ENCODE measurements at places on chromosomes 5 and 9.

GRCh38 chr9:131193051-131193450 lies 67.7 kb downstream of the NUP214 start:
- no peak for DNase-seq

DNA sequence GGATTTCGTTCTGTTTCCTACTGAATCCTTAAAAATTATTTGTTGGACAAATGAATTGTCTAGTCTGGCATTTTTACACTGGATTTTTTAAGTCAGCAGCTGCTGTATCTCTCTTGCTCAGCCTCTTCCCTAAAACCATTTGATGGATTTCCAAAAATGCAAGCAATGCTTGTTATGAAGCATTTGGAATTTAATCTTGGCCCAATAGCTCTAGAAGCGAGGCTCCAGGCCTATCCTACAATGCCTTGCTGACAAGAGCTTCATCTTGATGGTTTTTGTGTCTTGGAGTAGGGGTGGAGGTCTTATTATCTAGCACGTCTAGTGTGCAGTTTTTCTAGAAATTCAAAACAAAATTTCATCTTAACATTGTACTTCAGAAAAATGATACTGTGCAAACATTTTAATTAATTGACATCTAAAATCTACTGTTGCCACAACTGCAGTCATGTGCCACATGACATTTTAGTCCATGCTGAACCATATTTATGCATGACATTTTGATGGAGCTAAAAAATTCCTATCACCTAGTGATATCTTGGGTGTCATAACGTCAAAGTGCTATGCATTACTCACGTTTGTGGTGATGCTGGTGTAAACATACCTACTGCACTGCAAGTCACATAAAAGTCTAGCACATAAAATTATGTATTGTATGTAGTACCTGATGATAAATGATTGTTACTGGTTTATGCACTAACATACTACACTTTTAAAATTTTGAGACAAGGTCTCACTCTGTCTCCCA lies 5.9 kb upstream of the RAD23B start:
- DNase-seq: no peak

DNA sequence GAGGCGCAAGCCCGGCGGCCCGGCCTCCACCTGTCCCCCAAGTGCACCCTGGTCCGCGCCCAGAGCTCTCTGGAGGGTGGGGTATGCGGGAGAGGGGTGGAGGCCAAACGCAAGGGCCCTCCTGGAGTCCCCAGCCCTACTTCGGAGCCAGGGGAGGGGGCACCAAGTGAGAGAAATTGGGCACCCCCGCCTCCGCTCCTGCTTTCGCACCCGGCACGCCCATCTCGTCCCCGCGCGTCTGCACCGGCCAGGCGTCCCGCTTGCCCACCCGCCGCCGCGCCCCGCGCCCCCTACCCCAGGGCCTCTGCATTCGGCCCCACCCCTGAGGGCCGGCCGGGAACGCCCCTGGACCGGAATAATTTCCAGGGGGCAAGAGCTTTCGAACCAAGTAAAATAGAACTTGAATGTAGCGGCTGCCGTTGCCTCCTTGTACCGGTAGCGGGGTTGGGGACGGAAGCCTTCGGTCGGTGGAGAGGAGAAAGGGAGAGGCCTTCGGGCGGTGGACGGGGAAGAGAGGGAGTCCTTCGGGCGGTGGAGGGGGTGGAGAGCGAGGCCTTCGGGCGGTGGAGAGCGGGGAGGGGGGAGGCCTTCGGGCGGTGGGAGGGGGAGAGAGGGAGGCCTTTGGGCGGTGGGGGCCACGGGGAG lies 694 bp upstream of the PHPT1 start:
- peak; percentile 42 for DNase-seq

GRCh38 chr9:78463750-78464149 lies 166.8 kb downstream of the PSAT1 start:
- no peak for DNase-seq

- no peak for DNase-seq
These were observed 8.4 kb upstream of the SAP30L start for GRCh38 chr5:154437281-154437965.

GRCh38 chr9:128033609-128034008 lies 33.5 kb downstream of the NAIF1 start:
- DNase-seq: peak; percentile 62

GRCh38 chr5:3590967-3591900 lies 4.4 kb upstream of the IRX1 start:
- DNase-seq: no peak

DNA sequence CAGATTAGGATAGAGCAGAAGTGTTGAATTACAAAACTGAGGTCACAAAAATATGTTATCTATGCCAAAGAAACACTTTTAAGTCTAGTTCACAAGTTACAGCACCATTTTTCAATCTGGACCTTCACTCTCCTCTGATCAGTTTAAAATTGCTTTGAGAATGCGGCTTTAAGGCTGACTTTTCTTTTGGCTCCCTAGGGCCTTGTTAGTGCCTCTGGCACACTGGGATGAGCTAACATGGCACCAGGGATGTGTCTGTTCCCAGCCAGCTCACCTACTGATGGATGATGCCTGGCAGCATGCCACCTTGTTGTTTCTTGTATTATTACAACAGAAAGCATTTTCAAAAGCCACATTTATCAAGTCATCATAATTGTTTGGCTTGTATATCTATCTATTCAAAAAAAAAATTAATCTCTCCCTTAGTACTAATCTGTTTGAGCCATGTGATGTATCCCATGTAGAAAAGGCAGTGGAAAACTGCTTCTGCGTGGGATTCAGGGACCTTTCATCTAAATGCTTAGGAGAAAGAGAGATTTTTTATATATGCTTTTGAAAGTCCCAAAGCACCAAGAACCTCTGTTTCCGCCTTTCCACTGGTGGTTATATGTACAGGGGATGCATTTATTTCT lies 46.6 kb downstream of the ADAMTSL1 start:
- DNase-seq: no peak

DNA sequence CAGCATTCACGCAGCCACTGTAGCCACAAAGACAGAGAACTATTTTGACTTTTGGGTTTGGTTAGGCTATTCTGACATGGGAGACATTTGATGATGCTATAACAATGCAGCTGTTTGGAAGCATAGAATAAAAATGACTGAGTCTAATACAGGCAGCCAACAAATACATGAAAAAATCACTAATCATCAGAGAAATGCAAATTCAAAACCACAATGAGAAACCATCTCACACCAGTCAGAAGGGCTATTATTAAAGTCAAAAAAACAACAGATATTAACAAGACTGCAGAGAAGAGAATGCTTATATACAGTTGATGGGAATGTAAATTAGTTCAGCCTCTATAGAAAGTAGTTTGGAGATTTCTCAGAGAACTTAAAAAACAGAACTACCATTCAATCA lies 107.1 kb upstream of the POC5 start:
- DNase-seq: no peak

DNA sequence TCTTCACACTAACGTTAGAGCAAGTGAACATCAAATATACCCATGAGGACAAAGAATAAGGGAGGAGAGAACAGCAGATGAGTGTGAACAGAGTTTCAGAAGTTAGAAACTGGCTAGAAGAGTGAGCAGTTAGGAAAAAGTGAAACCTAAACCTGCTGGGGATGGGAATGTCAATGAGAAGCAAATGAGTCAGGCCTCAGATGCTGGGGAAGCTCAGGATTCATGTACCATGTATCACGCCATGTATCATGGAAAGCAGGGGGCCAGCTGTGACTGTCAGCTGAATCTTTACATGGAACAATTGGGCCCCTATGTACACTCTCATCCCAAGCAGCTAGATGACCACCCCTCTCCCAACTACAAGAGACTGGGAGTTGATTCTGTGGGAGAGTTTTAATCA lies 16.2 kb downstream of the GDF9 start:
- no peak for DNase-seq

GRCh38 chr9:93309889-93310425 lies 126.0 kb downstream of the WNK2 start:
- no peak for DNase-seq

GRCh38 chr9:94082956-94083355 lies 1.3 kb upstream of the PTPDC1 start:
- DNase-seq: no peak

- DNase-seq: no peak
These were observed 435.7 kb downstream of the MAT2B start for GRCh38 chr5:163941079-163941478.

GRCh38 chr9:89680547-89681467 lies 76.0 kb downstream of the GADD45G start:
- DNase-seq: no peak

DNA sequence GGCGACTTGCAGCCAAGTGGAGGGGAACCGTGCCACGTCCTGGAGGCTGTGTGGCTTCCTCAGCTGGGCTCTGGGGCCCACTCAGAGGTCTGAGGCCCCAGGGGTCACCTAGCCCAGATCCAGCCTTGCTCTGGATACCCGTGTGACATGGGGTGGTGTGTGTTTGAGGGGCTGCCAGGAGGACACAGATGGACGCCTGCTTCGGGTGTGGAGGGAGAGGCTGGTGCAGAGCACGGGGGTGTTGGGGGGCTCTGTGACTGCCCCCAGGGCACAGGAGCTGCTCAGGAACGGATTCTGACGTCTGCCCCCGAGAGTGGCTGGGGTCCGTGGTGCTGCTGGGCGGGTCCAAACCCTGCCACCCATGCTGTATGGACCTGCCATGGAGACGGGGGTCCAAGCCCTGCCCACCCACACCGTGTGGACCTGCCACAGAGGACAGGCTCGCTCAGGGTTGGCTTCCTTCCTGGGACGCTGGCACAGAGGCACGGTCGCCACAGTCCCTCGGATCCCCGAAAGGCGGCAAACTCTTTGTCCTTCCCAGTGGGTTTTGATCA lies 10.5 kb downstream of the INPP5E start:
- DNase-seq: no peak

- DNase-seq: no peak
These were observed 36.2 kb downstream of the RAPGEF1 start for GRCh38 chr9:131703697-131704096.

GRCh38 chr9:120891245-120891883 lies 14.4 kb upstream of the PHF19 start:
- DNase-seq: peak; percentile 90

- no peak for DNase-seq
These were observed 10.6 kb upstream of the SHC3 start for GRCh38 chr9:89189215-89189614.

DNA sequence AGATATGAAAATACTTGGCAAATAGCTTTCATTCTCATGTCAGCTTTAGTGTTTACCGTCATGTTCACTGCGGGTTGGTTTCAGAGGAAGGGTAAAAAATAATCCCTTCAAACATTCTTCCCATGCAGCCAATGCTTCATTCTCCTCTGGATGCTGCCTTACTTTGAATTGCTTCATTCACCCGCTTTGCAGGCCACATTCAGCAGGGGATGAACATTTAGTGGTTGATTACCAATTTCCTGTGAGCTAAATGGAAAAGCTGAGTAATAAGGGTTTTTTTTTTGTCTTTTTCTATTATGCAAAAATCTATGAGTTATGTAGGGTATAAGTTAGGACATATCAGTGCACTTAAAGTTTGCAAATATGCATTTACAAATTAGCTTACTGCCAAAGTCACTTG lies 96.3 kb upstream of the MEF2C start:
- DNase-seq: no peak

DNA sequence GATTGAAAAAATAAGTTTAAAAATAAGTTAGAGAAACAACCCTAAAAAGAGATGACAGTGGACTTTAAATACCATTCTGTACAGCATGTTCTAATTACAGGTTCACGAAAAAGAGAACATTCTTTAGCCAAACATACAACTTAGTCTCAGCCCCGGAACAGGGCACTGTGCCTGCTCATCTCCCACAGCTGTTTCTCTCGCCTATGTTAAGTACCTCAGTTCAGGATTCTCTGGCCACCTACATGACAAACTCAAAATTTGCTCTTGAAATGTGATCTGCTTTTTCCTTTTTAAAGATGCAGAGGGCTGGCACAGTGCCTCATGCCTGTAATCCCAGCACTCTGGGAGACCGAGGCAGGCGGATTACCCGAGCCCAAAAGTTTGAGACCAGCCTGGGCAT lies 52.3 kb downstream of the MYO10 start:
- no peak for DNase-seq

DNA sequence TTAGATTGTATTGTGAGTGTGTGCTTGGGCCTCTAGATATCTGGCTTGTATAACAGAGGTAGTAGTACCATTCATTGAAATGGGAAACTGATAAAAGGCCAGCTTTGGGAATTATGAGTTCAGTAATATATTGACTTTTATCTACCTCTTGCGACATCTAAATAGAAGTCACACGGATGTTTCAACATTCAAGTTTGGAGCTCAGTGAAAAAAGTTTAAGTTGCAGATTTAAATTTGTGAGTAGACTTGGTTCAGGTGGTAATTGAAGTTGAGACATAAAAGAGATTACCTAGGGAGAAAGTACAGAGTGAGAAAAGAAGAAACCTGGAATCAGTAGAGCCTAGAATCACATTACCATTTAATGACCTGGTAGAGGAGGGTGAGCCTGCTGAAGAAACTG lies 189.5 kb downstream of the FER start:
- no peak for DNase-seq

GRCh38 chr9:37218800-37219425 lies 98.5 kb downstream of the ZCCHC7 start:
- no peak for DNase-seq

- no peak for DNase-seq
These were observed 76.9 kb upstream of the NFIL3 start for GRCh38 chr9:91500509-91501014.

DNA sequence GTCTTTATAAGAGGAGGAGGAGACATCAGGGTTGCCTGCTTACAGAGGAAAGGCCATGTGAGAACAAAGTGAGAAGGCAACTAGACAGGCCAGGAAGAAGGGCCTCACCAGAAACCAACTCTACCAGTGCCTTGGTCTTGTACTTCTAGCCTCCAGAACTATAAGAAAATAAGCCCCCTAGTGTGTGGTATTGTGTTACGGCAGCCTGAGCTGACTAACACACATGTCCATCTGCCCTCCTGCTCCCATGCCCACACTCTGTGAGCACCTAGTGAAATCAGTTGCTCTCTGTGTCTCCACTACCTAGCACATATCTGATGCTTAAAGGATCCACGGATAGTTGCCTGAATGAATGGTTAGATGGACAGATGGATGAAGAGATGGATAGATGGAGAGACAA lies 6.9 kb downstream of the AK3 start:
- DNase-seq: no peak

GRCh38 chr5:20959347-20959746 lies 971.3 kb upstream of the CDH18 start:
- no peak for DNase-seq

Measured in CD4-positive, alpha-beta T cell treated with Interleukin-17A for 4 hours (primary cell).